Stimulated activated CD4-positive, alpha-beta T cell treated with anti-CD3 and anti-CD28 coated beads, Interleukin-4, amount 100 ng/mL, for 24 hours (primary cell): ENCODE measurements at places on chromosomes 4 and X.

GRCh38 chr4:7582313-7583097 is 147.8 kb upstream of the PSAPL1 start:
- DNase-seq: no peak

- DNase-seq: no peak
These were observed 97.3 kb downstream of the RS1 start for GRCh38 chrX:18574591-18574990.

- DNase-seq: peak; percentile 36
These were observed 30.2 kb upstream of the TSPAN5 start for GRCh38 chr4:98688411-98689290.

DNA sequence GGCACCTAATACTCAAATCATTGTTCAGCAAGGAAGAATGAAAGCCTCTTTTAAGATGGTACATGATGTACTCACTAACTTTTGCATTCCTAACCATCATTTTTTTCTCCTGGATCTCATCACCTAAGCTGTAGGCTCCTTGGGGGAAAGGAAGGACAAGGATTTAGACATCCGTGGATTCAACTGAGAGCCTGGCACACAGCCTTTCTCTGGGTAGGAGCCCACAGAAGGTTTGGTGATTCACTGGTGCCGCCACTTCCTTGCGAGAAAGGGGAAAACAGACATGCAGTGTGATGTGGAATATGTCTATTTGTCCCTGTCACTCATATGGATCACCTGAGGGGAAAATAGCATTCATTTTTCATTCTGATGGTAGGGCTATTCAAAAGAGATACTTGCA is 147.3 kb downstream of the PCDH7 start:
- no peak for DNase-seq

DNA sequence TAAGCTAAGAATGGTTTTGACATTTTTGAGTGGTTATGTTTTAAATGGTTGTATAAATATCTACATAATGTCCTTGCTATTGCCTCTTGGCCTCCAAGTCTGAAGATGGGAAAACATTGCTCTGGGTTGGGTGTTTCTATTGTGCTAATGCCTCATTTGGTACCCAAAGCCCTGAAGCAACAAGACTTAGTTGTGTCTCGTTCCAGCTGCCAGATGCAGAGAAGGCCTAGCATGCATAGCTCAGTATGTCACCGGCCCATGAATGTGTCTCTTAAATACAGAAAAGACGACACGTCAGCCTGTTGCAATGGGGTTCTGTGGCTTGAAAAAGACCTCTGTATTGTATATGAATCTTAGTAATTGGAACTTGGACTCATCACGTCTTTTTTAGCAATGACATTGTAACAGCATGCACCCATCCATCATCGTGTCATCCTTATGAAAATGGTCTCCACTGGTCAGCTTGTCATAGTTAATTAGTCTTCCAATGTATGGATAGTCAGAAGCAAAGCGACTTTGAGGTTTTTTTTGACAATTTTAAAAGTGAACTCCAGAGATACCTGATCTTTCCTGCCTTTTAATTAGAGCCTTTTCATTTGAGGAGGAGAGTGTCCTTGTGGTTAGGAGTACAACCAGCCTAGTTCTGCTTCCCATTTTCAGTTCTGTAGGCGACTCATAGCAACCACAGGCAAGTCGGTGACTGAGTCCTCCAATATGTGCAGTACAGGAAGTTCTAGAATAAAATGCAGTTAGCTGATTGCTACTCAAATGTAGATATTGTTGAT is 126.4 kb upstream of the GATB start:
- no peak for DNase-seq

DNA sequence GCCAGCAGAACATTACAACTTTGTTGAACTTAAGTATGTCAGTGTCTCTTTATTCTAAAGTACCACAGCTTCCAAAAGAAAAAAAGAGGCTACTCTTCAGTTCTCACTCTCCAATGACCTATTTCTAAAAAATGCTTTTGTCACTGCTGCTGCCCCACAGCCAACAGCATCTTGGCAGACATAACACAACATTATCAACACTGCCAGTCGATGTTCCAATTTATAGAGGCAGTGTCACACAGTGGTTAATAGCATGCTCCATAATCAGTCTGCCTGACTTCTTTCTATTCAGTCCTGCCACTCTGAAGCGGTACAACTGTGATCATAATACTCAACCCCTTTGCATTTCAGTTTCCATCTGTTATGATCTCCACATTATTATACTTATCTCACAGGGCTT is 69.2 kb downstream of the PLS3 start:
- DNase-seq: no peak

DNA sequence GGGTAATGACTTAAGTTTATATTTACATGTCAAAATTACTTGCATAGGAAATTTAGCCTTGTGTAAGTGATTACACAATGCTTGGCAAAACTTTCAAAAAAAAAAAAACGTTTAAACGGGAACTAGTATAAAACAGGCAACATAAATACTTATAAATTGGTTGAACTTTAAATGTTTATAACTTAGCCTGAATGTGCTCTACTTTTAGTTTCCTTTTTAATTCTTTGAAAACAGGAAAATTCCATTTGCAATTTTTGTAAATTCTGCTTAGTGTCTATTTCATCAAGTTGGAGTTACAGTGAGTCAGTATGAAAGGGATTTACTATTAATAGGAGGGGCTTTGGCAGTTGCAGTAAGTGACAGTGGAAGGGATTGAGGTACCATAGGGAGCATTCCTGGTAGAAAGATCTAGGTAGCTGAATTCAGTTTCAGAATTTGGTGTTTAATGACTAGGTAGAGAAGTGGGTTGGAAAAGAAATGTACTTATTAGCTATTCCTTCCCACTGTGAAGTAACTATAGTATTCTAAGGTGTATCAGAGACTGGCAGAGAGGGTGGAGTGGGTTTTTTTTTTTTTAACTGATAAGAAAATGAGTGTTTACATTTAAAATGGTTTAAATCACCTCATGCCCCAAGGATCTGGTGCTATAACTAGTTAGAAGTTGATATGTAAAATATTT is 2.8 kb downstream of the STAG2 start:
- no peak for DNase-seq

DNA sequence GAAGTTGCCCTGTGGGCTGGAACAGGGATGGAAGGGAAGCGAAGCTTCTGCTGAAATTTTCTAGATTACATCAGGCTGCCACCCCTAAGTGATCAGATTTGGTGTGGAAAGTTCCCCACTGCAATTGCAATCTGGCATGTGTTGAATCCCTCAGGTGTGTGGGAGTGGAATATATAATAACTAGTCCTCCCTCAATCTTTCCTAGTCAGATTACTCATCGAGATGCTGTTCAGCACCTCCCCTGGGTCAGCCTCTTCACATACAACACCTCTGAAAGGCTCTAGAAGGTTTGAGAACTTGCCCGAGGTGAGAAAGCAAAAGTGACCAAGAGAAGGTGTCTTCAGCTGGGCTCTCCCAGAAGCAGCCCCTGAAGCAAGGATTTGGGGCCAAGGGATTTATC is 336.8 kb downstream of the BCOR start:
- DNase-seq: peak; percentile 27

GRCh38 chrX:15718283-15718970 is 19.6 kb upstream of the CA5B start:
- no peak for DNase-seq

DNA sequence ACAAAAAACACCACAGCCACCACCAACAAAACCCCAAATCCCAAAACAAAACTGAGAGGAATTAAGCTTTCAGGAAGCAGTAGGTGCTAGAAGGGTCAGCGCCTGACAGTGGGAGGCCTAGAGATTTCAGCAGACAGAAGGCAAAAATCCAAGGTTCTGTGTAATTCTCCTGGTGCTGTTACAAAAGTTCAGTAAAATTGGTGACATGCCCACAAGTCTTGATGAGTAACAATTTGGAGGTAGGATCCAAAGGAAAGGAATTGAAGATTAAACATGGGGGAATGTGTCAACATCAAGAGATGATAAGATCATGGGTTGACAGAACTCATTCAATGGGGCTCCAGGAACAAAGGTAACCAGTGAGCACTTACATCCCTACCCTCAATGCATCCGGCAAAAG is 653.8 kb upstream of the CPEB2 start:
- DNase-seq: no peak

DNA sequence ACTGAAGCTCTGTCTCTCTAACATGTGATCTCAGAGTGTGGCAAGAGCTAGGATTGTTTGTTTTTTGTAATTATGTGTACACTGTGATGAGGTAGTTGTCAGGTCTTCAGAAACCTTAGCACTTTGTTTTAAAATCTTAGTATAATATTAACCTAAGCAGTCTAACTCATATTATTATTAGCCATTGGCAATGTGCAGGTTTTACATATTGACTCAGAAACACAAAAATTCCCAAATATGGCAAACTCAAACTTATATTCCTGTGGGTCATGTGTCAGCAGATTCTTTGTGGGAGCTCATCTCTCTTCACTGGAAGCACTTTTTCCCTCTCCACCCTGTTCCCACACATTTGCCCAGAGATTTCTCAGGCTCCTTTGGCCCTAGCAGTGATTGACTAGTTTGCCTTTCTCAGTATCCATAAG is 8.2 kb upstream of the PWWP3B start:
- no peak for DNase-seq

- no peak for DNase-seq
These were observed 73.9 kb downstream of the FAT4 start for GRCh38 chr4:125388613-125389012.

- DNase-seq: no peak
These were observed 233.9 kb upstream of the EDA2R start for GRCh38 chrX:66872771-66873170.

DNA sequence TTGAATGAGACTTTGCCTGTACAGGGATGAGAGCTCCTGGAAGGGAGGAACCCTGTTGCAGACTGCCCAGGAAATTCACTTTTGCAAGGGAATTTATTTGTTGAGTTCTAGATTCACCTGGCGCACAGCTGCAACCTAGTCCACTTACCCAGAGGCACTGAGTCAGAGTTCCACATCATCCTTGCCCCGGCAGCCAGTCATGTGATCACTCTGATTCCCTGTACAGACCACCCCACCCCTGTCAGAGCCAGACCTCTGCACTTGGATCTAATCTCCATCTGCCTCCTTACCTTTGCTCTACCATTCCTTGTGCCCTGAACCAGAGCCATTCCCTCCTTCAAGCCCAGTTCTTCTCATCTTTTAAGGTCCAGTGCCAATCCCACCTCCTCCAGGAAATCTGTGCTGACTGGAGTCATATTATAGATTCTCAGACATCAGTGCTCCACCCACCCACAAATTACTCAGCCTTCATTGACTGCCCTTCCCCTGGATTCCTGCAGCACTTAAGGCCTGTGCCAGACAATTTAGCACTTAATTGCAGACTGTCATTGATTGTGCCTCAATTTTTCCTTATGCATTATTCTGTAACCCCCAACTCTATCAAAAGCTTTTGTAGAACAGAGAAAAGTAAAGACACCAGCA is 84.1 kb upstream of the MAGEA4 start:
- no peak for DNase-seq

DNA sequence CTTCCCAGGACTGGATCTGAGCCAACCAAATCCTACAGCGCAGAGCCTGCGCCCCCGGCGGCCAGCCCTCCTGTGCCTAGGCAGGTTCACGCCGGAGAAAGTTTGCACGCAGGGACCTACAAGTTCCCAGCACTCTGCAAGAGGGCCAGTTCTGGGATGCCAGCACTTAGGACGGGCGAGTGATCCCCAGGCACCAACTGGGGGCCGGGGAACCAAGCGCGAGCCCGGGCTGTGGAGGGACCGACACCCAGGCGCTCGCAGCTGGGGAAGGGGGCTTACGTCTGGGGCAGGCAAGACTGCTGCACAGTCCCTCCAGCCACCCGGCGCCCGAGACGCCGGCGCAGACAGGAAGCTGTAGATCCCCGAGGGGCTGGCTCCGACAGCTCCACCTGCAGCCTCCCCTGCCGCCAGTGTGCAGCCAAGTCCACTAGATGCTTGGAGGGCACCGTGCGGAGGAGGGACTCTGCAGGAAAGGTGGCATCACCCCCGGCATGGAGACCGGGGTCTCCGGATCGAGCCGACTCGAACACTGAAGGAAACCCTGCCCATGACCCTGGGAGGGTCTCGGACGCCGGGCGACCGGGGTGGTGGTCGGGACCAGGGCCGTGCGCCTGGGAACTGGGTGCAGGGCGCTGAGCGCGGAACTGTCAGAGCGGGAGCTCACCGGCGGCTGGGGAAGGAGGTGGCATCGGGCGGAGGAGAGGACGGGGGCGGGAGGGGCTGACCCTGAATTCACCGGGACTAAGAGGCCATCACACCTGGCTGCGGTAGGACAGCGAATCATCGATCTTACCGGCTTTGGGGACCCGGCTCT is 566 bp downstream of the CORIN start:
- peak; percentile 28 for DNase-seq

GRCh38 chr4:74628852-74629620 is 165.3 kb downstream of the BTC start:
- DNase-seq: no peak

- no peak for DNase-seq
These were observed 5.5 kb downstream of the INPP4B start for GRCh38 chr4:142840516-142841123.

DNA sequence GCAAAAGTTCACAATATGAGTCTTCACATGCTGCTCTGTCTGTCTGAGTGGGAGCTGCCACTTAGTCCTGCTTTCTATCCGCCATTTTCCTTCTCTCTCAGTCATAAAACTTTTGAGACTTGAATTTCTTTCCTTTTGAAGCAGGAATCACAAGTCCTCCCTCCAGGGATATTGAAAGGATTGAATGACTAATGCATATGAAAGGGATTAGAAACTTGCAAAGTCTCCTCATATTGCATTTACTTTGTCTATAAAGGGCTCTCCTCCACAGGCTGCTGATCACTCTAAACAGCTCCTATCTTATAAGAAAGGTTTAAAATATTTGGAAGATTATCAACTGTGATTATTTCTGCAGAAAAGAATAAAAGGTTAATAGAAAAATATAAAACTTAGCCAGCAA is 879.1 kb downstream of the ARAP2 start:
- no peak for DNase-seq

DNA sequence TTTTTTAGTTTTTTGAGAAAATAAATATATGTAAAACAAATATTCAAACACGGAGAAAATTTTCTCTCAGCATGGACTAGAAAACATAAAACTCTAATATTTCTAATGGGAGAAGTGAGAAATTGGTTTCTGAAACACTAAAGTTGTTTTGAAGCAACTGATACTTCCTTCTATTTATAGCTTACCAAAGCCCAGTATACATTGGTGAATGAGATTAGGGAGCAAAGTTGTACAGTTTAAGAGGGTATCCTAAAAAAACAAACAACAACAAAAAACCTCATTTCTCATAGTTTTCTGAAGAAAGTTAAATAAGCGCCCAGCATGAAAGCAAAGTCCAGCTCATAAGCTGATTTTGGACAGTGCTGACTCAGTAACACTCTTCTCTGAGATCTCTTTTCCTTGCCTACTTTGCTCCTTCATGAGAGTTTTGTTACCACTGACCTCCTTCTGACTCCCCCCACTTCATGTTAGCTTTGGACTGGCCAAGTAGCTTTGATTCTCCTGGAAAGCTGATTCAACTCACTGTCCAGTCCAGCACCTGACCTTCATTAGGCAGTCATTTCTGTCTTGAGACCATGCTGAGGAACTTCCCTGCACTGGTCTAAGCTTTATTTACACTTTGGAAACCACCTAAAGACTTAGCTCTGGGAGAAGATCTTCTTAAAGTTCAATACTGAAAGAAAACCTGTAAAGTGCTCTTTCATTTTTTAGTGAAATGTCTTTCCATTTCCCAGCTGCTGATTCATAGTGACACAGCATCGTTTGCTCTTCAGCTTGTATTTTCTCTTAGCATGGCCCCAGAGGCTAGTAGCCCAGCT is 21.8 kb upstream of the P2RY10 start:
- no peak for DNase-seq

GRCh38 chrX:16785247-16786138 is 773 bp upstream of the TXLNG start:
- peak; percentile 4 for DNase-seq
